ENCODE measurements at places on chromosomes 1 and 21.

GRCh38 chr1:44515416-44515815, 110.4 kb downstream of the RNF220 start:
- DNase-seq: peak; percentile 84

DNA sequence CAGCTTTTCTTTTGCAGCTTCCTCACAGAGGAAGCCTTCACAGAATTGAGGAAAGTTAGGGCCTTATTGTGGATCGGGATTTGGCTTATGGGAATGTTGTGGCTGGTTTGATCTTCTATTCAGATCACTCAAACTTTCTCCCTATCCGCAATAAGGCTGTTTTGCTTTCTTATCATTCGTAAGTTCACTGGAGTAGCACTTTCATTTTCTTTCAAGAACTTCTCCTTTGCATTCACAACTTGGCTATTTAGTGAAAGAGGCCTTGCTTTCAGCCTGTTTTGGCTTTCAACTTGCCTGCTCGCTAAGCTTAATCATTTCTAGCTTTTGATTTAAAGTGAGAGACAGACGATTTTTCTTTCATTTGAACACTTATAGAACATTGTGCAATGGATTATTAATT, 181.9 kb upstream of the B3GALT2 start:
- no peak for DNase-seq

DNA sequence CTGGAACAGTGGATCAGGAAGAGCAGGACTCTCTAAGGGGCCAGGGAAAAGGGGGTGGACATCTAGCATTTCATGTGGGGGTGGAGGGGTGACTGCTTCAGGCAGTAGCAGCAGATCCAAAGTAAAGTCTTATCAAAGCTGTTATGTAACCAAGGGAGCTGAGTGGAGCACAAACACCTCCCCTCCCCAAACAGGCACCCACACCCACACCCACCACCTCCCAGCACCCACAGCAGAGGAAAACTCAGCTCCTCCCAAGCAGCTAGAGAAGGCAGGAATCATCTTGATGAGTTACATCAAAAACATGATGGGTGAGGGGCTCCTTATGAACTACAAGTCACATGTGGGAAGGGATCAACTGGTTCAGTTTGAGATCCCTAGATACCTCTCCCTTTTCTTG, 6.0 kb downstream of the DLGAP3 start:
- DNase-seq: no peak

DNA sequence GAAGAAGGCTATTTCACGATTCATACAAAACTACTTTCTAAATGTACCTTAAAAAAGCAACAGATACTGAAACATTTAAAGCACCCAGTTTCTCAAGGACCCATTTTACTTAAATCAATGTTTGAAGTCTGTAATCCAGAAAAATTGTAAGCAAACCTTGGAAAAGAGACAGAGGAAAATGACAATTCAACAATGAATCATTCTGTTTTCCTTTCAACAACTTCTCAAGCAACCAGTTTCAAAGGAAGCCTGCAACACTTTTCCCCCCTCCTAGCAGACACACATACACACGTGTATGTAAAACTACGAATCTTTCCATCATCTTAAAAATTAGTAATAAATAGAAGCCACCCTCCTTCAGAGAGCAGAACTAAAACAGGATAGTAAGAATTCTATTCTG, 1.2 kb downstream of the RERE start:
- peak; percentile 23 for DNase-seq

DNA sequence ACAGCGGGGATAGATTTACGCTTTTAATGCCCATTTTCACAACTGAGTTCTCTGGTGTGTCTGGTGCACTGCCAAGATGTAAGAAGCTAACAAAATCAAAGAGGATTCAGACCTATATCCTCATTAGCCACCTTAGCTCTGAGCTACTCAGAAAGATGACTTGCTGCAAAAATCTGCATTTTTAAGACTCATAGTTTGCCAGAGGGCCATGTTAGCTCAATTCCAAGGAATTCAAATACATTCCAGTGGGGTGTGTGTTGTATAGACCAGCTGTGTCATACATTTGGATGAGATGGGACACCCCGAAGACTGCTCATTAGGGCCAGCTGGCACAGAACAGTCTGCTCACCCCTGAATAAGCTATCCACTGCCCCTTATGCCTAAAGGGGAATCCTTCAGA, 8.9 kb downstream of the DENND2D start:
- no peak for DNase-seq

GRCh38 chr1:160030657-160031364, 979 bp downstream of the PIGM start:
- DNase-seq: no peak

DNA sequence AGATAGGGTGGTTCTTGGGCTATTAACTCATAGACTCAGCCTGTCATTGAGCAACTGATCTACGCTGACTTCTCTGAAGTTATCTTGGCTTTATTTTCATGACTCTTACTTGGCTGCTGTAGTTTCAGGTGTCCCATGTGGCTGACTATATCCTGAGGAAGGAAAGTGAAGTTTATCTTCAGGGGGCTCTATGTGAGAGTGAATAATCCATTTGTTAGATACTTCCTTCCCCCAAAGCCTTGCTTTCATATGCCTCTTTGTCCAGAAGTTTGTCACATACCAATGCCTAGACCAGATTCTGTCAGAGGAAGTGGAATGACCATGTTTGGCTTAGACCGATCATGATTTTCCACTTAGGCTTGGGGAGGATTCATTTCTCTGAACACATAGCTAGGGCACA, 27.9 kb upstream of the C1orf87 start:
- no peak for DNase-seq

Data from RCC 7860 (cell line).